Hypothalamus (tissue), 51 donors: ENCODE measurements at places on chromosomes 6 and 20.

GRCh38 chr6:15661853-15662325 is 939 bp downstream of the DTNBP1 start:
- DNase-seq, result no peak

GRCh38 chr6:3850451-3851203 is 1.5 kb downstream of the FAM50B start:
- no peak for DNase-seq

GRCh38 chr6:4592026-4592425 is 184.2 kb upstream of the CDYL start:
- no peak for DNase-seq

DNA sequence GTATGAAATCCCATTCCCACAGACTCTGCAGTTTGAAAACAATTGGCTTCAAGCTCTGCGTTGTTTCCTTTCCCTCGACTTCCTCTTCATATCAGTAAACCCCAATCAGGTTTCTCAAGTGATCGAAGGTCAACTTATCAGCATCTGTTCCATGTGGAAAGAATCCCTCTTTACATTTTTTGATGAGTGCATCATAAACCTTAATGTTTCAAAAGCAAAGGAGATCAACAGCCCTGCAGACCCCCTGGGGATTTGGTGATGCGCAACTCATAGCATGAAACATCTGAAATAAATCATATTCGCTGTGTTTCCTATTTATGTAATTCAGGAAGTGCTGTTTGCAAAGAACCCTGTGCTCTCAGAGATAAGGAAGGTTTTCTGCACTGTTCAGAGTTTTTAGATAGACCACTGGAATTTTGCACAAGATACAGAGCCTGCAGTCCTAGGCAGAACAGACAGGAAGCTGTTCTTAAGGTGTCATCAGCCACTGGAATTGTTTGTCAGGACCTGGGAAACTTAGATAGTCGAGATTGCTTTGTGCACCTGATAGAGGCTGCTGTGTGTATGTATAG is 216.0 kb downstream of the HIVEP2 start:
- DNase-seq, result no peak

DNA sequence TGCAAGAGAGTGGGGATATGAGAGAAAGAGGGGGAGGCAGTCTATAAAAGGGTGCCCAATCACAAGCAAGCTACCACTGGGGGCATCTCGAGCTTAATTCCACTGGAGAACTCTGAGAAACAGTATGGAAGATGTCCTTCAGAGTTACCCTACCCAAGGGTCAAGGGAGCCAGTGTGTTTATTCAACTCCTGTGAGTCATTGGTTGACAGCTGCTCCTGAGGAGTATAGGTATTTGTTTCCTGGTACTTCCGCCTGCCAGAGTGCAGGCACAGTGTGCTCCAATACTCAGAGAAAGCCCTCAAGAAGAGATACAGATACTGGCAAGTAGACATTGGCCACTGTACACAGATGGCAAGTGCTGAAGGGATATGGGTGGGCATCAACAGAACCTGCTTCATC is 49.5 kb downstream of the ARHGAP40 start:
- DNase-seq, result no peak

- DNase-seq, result no peak
Observed at GRCh38 chr6:42263165-42263728, 45.6 kb upstream of the MRPS10 start.

DNA sequence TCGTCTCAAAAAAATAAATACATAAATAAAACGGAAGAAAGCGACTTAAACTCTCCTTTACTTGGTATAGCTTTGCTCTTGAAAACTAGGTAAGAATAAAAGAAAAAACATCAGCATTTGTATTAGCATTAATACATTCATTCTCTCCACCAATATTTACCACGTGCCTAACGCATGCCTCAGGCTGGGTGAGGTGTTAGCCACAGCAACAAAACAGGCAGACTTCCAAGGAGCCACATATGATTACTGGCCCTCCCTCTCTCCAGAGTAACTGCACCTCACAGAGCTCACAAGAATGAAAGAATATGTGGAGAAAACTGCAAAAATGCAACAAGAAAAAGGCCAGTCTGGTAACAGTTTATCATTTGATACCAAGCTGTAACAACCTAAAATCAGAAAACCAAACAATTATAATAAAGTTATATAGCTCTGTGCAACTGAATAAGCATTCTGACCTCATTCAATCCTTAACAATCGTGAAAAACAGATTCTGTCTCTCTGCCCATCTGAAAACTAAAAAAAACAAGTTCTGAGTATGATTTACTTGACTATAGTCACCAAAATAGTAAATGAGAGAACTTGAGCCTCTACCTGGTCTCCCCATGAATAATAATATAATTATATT is 5.2 kb downstream of the NAPB start:
- DNase-seq, result no peak

- DNase-seq, result no peak
Observed at GRCh38 chr6:41630946-41631345, 7.3 kb upstream of the MDFI start.

DNA sequence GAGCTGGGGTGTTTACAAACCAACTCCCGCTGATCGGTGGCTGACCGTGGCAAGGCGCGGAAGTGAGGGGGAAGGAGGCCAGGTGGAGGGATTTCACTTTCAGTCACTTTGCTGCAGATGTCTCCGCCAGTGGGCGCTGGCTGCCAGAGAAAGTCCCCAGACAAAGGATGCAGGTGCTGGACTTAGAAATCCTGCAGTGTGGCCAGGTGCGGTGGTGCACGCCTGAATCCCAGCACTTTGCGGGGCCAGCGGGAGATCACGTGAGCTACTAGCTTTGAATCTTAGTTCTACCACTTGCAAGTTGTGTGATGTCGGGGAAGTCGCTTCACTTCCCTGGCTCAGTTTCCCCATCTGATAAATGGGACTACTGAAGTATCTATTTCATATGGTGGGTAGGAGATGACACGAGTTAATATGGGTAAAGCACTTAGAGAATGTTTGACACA is 180.4 kb downstream of the ZNF217 start:
- no peak for DNase-seq

DNA sequence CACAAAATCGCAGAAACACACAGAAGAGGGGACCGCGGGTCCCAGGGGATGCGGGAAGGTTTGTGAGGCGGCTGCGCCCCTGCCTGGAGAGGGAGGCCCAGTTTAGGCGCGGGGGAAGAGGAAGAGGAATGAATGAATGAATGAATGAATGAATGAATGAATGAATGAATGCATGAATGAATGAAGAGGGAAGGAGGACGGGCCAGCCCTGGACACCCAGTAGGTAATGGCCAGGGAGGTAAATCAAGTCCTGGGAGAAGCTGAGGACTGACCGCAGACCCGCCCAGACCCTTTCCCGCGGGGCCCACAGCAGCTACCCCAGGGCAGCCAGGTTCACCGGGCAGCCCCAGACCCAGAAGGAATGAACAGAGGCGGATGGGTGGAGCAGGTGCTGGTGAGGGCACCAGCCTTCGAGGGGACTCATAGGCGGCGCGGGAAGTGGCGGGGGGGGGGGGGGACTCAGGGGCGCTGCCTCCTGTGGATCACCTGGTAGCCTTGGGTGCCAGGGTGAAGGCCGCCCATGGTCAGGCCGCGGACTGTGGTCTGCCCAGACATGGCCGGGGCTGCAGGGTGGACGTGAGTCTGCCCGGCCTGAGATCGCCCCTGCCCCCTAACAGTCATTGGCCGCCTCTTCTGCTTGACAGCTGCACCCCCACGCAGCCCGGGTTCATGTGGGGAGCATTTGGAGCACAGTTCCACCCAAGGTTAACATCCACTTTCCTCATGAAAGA is 192.0 kb upstream of the PDE10A start:
- no peak for DNase-seq

GRCh38 chr20:63357921-63358905 is 2.9 kb downstream of the CHRNA4 start:
- DNase-seq, result no peak

GRCh38 chr20:6705106-6705766 is 62.2 kb upstream of the BMP2 start:
- DNase-seq, result no peak

GRCh38 chr6:106470316-106470715 is 109.8 kb downstream of the CRYBG1 start:
- DNase-seq, result no peak

DNA sequence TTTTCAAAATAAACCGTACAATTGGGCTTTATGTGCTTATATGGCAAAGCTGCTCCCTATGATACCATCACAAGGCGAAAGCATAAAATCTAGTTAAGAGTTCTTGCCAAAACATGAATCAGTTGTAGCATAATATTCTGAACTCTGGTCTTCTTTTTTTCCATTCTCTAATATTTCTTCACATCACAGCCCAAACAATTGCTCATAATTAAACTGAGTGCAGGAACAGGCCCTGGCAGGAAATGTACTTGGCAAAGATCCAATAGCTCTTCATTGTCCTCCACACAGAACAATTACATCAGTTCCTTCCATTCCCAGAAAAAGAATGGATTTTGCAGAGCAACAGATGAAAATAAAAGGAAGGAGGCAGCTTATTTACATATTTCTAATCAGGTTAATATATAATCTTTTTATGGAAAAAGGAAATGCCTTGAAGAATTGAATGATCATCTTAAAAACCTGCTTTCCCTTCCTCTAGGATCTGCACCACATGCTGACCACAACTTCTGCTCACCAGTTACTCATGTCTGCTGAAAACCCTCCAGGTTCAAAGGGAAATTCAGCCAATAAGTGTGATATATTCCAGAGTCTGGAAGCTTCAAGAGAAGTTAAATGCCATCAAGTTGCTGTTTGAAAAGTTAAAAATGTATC is 123.3 kb upstream of the COL21A1 start:
- DNase-seq, result no peak

DNA sequence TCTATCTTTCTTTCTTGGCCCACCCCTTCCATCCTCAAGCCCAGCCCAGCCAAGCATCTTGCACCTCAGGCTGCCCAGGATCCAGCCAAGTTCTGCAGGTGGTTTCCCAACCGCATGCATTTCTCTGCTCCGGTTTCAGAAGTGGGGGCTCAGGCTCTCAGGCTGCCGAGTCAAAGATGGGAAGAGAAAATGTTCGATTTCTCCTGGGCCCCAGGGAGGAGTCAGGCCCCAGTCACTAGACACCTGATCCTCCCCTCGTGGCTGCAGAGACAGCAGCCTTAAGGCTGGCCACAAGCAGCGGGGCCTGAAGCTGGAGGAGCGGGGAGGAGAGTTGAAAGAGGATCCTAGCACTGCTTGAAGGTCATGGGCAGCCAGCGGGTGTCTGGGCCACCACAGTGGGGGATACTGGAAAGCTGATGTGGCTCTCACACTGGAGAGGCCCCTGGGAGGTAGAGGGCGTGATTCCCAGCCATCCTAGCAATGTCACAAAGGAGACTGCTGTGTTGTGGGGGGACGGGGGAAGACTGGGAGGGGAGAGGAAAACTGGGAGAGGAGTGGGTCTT is 42.2 kb upstream of the ZFAND3 start:
- DNase-seq, result no peak

- DNase-seq, result no peak
Observed at GRCh38 chr6:15588971-15589634, 73.7 kb downstream of the DTNBP1 start.

DNA sequence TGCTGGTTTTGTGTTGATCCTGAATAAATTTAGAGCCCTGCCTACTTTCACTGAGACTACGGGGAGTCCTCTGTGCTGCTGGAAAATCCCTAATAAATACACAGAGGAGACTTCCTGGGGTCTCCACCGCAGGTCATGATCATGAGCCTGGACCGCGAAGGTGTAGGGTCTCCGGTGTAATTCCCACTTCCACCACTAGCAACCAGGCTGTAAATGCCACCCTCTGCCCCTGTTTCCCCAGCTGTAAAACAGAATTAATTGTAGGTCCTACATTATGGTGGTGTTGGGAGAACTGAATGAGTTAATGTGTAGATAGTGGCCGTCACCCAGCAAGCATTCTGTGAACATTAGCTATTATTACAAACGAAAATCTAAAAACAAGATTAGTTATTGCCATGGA is 191.6 kb upstream of the THBS2 start:
- DNase-seq, result no peak

GRCh38 chr6:139760128-139760527 is 385.7 kb upstream of the CITED2 start:
- DNase-seq, result no peak

DNA sequence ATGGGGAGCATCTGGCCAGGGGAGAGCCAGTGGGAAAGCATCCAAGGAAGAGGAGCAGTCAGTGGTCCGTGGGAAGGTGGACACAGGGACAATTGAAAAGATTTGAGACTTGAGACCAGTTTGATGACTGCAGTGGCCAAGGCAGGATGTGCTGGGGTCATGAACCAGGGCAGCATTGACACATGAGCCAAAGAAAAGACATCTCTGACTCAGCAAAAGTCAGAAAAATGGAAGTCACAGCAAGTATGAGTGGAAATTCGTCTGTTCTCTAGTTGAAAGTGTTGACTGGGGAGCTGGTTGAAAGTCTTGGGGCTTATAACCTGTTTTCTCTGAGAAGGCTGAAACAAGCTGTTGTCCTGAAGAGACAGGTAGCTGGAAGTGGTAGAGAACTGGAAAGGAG is 31.3 kb downstream of the RAB22A start:
- DNase-seq, result no peak

DNA sequence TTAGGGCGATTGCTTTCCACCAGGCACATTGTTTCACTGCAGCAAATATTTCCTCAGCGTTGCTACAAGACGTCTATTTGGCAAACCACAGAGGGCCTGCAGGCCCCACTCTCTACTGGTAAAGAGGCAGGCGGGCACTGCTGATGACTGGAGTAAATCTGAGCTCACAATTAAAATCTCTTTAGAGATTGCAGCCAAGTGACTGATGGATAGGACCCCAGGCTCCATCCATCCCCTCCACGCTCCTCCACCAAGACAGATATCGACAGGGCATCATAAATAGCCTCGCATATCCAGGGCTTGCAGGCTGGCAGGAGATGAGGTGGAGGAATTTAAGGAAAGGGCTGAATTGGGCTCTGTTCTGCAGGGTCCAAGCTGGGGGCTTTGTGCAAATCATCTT is 50.4 kb upstream of the MDGA1 start:
- no peak for DNase-seq

DNA sequence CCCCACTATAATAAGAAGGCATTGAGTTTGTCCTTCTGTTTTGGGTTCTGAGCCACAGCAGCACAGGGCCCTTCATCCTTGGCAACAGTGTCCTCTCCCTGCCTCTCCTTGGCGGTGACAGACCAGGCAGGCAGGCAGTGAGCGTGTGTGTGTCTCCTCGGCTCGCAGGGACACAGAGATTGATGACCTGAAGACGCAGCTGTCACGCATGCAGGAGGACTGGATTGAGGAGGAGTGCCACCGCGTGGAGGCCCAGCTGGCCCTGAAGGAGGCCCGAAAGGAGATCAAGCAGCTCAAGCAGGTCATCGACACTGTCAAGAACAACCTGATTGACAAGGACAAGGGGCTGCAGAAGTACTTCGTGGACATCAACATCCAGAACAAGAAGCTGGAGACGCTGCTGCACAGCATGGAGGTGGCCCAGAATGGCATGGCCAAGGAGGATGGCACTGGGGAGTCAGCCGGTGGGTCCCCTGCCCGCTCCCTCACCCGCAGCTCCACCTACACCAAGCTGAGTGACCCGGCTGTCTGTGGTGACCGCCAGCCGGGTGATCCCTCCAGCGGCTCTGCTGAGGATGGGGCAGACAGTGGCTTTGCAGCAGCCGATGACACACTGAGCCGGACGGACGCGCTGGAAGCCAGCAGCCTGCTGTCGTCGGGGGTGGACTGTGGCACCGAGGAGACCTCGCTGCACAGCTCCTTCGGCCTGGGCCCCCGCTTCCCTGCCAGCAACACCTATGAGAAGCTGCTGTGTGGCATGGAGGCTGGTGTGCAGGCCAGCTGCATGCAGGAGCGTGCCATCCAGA is 24.0 kb downstream of the SDCBP2 start:
- DNase-seq, result no peak

- no peak for DNase-seq
Observed at GRCh38 chr6:146111881-146112450, 83.1 kb downstream of the GRM1 start.
